ENCODE measurements at places on chromosomes 6 and 20.

GRCh38 chr20:53738039-53738944 lies 144.7 kb upstream of the ZNF217 start:
- DNase-seq: peak; percentile 11

- DNase-seq: no peak
These were observed 3.5 kb upstream of the SLC22A2 start for GRCh38 chr6:160261991-160262680.

DNA sequence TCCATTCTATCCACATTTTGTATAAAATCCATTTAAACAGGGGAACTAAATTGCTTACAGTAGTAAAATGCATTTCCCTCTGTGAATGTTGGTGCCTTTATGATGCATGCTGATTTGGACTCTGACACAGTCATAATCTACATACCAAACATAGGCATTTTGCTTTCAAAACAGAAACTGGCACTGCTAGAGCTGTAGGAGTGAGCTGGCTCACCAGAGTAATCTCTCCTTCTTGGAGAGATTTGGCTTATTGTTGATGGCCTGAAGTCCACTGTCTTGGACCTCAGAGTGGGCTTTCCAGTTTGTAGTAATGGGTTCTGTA lies 363.2 kb upstream of the FLRT3 start:
- no peak for DNase-seq

DNA sequence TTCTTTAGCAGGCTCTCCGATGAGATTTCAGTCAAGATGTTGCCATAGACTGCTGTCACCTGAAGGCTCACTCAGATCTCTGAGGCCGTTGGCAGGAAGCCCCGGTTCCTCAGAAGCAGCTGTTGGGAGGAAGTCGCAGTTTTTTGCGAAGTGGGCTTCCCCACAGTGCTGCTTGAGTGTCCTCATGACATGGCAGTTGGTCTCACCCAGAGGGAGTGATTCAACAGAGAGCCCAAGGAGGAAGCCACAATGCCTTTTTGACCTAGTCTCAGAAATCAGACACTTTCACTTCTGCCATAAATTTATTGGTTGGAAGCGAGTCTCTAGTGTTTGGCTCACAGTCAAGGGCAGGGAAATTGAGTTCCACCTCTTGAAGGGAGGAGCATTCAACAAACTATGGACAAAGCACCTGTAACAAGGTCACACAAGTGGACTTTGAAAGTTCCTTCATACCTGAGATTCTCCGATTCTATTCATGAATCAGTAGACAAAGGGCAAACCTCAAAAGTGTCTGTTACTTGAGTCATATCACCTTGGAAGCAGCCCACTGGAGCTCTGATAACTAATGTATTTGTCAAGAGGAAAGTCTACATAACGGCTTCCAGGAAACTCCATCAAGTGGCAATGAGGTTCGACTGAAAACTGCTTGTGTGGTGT lies 208.3 kb downstream of the TASP1 start:
- peak; percentile 22 for DNase-seq

- no peak for DNase-seq
These were observed 386.6 kb upstream of the SLC35B3 start for GRCh38 chr6:8821981-8822381.

DNA sequence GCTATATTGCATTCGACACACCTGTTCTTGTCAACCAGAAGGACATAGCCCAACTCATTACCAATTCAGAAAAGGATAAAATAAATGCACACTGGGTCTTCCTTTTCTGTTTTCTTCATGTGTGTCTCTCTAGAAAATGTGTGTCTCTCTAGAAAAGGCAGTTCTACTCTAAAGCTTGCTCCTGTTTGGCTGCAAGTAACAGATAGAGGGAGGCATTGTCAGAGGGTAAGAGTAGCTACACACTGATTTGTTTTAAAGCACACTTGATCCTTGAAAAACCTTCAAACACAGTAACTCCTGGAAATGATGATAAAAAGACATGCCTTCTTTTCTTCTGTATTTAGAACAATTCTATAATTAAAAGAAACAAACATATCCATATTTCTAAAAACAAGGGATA lies 21.3 kb downstream of the GRM1 start:
- DNase-seq: no peak

- DNase-seq: peak; percentile 79
These were observed 25.6 kb downstream of the INSM1 start for GRCh38 chr20:20393207-20394120.

- DNase-seq: no peak
These were observed 4.6 kb downstream of the NINL start for GRCh38 chr20:25580711-25581110.

GRCh38 chr6:9002833-9003232 lies 567.5 kb upstream of the SLC35B3 start:
- DNase-seq: no peak

- DNase-seq: no peak
These were observed 473.0 kb upstream of the CITED2 start for GRCh38 chr6:139847457-139847813.

DNA sequence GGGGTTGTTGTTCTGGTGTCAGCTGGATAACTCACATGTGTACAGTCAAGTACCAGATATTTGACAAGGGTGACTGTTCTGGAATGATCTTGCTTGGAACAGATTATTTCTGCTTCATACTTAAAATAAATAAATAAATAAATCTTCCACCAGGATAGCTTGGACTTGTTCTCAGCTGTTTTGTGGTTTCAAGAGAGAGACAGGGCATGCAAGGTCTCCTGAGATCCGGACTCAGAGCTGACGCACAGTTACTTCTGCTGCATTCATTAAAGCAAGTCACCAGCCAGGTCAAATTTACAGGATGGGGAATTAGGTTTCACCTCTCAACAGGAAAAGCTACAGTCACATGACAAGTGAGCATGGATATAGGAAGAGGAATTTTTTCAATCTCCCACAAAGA lies 285.0 kb upstream of the SPTLC3 start:
- DNase-seq: no peak

- no peak for DNase-seq
These were observed 181.4 kb downstream of the GMPR start for GRCh38 chr6:16419636-16420336.

DNA sequence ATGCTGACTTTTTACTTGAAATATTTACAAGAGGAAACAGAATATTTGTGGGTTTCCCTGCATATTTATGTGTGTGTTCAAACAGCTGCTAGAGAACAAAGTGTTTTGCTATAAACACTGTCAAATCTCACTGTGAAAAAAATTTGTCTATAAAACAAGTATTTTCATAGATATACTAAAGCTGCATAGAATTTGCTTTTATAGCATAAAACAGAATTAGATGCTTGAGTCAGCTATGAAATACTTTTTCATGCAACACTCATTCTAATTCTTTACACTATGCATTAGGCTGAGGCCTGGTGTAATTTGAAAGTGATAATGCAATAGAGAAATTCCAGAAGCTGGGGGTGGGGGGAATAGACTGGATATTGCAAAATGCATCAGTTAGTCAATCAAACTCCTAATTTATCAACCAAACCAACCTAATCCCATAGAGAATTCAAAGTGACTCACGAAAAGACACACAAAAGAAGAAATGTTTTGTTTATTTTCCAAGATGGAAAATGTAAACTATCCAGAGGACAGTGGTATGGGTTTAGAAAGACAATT lies 148.2 kb downstream of the LAMA2 start:
- DNase-seq: no peak

- no peak for DNase-seq
These were observed 37.4 kb upstream of the KCNB1 start for GRCh38 chr20:49519777-49520359.

DNA sequence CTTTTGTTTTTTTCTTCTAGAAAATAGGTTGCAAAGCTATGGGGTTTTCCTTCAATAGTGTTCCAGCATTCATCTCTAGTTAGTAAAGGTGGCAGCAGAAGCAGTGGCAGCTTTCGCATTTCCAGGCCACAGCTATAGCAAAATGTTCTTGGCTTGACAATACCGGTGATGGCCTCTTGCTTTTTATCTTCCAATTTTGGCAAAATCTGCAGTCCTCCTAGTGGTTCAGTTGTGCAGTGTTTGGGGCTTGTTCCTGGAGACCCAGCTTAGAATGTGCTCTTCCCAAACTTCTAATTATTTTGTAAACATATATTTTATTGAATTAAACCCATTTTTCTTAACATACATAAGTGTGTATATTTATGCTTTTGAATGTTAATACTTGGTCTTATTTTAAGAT lies 370.6 kb upstream of the MAN1A1 start:
- DNase-seq: no peak

GRCh38 chr6:155528982-155529453 lies 73.4 kb upstream of the NOX3 start:
- peak; percentile 83 for DNase-seq

GRCh38 chr6:122200440-122200839 lies 199.0 kb upstream of the HSF2 start:
- DNase-seq: no peak

- no peak for DNase-seq
These were observed 463.4 kb downstream of the MAFB start for GRCh38 chr20:40225596-40225995.

GRCh38 chr20:49956689-49957088 lies 20.5 kb downstream of the RNF114 start:
- DNase-seq: no peak

DNA sequence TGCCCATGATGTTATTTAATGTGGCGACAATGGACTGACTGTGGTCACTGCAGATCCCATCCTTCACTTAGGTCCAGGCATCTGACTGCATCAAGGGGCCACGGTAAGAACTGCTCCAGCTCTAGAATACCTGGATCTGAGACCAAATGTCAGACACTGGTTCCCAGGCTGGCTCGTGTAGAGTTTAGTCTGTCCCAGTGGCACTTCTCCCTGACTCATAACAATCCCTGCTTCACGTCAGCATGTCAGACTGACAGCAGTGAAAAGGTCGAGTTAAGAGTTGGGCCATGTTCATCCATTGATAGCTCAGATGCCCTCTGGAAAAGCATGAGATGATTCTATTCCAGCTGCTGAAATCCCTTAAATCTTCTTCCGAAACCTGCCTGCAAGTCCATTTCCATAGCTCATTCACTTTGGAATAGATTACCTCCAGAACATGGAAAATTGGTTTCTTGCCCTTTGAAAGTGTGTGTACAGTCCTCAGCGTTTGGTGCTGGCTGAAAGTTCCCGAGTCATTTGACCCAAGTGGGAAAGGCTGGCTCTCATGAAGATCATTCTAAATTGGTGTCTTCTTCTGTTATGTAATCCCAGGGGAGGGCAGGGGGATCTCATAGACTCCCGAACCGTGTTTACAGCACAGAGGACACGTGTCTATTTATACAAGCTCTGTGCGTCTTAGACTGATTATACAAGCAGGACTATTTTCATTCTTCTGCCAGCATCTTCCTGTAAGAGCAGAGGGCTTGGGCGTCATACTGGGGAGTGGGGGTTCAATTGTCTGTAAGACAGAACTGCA lies 160.8 kb downstream of the ZDHHC14 start:
- no peak for DNase-seq

DNA sequence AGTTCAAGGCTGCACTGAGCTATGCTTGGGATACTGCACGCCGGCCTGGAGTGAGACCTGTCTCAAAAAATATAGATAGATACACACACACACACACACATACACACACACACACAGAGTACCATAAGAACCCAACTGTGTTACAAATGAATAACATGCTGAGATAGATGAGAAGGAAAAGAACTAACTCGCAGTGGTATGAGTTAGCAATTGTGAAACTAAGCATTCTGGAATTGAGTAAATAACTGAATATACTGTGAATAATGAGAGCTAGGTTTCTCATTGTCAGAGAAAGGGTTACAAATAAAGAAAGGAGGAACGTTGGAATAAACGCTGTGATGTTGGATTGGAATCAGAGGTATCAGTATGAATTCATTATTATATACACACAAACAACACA lies 14.6 kb upstream of the FAXC start:
- no peak for DNase-seq

DNA sequence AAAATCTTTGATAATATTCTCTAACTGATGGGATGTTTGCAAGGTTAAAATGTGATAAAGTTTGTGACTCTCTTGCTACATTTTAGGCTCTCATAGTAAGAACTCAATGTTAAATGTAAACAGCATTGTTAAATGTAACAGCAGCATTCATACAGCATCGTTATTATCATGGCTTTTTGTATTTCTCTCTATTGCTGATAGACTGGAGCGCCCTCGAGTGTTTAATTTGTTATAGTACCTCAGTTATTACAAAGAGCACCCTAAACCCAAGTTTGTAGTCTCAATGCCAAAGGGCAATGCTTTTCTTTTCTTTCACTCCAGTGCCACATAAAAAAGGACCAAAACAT lies 14.9 kb upstream of the TTPAL start:
- DNase-seq: peak; percentile 55

DNA sequence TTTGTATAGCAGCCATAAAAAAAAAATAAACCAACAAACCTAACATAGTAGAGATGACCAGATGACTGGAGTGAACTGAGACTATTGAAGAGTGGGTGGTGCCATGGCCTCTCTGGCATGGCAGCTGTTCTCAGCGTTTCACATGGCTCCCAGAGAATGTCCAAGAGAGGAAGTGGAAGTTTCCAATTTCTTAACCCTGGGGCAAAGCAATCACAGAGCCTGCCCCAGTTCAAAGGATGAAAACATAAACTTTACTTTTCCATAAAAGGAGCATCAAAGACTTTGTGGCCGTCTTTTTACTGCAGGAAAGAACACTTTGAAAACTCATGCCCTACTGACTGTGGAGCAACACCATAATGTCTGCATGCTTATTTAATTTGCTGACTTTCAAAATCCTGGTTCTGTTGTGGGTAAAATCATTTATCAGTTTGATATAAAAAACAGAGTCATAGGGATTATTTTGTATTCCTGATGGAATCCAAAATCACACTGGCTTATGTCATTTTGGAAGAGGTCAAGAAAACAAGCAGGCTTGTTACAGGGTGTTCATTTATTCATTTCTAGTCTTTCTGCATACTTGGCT lies 165.4 kb downstream of the SLC35B3 start:
- DNase-seq: no peak

Measured in suppressor macrophage treated with lipopolysaccharide for 4 hours (primary cell).